SHP77 (cell line): ENCODE measurements at places on chromosomes 2 and 18.

- DNase-seq = no peak
Measured at GRCh38 chr2:164495491-164496223, 125.6 kb downstream of the GRB14 start.

DNA sequence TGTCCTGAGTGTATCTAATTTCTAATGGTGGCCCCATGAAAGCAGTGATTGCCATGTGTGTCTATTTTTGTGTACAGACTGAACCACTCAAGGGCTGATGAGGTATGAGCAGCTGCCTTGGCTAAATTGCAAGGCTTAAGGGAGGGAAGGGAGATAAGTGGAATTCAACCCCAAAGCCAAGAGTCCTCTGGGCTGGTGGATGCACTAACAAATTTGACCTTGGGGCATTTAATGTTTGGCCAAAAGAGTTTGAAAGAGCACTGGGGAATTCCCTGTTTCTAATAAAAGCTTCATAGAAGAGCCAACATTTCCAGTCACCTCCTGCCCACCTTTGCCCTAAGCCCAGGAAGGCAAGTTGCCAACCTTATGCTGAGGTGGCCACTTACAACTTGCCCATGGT, 172.1 kb downstream of the SETBP1 start:
- peak; percentile 89 for DNase-seq

GRCh38 chr2:46814160-46814961, 101.2 kb downstream of the MCFD2 start:
- DNase-seq = no peak

DNA sequence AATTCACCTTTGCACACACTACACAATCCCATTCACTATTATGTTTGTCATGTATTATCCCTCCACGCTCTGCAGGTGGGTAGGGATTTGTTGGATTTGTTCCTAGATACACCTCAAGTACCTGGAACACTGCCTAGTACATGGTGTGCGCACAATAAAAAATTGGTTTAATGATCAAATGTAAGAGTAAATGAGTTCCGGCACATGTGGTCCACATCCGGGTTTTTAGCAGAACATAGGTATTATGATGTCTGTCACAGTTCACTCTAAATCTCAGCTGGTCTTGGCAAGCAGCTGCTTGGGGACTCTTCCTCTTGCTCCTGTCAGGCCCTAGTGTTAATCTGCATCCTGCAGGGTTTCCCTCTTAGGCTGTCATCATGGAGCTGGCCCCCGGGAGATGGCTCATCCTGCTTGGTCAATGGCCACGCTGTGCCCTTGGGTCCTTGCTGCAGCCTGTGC, 21.8 kb upstream of the IL1R1 start:
- DNase-seq = no peak

DNA sequence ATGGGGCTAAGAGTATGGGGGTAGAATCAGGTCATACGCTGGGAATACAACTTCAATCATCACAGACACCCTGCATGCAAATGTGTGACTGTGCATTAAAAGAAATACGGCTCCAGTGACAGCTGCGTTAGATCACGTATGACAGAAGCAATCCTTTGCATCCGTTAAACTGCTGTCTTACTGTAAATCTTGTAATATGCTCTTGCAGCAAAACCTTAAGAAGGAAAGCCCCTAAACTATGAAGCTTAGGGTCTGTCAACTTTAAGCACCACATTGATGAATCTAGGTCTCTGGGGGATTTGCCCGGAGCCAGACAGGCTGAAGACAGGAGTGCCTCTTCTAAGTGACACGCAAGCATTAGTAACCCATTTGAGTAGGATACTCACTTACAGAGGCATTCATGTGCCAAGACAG, 84.7 kb upstream of the EML6 start:
- no peak for DNase-seq

GRCh38 chr2:150612957-150613710, 125.7 kb upstream of the RND3 start:
- DNase-seq = no peak

DNA sequence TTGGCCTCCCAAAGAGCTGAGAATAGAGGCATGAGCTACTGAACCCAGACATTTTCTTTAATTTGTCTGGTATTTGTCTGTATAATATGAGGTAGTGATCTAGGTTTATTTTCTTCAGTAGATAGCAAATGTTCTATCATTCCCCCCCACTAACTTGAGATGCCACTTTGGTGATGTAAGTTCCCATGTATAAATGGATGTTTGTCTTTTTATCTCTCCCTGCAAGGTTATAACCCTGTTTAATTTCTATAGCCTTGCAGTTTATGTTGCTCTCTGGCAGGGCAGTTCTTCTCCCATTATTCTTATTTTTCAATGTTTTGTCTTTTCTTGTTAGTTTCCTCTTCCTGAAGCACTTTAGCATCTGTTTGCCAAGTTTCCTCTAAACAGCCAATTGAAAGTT, 39.1 kb upstream of the MAP4K4 start:
- DNase-seq = no peak

DNA sequence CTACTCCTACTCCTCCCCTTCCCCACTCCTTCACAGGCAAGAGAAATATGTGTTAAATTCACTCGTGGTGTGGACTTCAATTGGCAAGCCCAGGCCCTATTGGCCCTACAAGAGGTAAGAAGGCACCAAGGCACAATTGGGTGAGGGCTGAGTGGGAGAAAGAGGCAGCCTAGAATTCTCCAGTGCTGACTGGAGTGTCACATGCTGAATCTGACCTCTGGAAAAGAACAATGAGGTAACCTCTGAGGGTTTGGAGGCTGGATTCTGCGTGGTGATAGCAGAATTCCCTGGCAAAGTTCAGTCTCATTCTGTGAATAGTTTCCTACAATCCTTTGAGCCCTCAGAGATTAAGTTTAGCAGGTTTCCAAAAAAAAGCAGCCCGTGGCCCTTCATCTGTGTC, 6.9 kb downstream of the CENPA start:
- no peak for DNase-seq

DNA sequence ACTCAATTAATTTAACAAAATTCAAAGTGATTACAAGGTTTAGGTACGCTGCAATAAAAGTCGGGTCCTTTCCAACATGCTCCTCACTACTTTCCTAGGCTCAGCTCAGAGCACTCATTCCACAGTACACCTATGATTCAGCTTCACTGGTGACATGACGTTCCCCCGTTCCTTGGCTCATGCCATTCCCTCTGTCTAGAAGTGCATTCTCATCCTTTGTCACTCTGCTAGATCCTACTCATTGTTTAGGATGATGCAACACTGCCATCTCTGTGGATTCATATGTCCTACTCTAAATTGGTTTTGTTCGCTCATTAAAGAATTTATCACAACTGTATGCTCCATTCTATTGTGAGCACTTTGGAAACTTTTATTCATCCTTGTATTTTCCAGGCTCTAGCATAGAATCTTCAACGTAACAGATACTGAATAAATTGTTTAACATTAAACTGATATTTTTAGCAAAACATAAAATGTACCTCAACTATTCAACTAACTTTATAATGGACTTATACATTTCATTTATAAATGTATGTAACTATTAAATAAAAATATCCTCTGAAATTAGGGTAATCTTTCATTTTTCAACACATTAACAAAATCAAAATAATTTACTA, 78.6 kb downstream of the FAM228A start:
- DNase-seq = no peak
